Stimulated activated CD4-positive, alpha-beta T cell treated with anti-CD3 and anti-CD28 coated beads, TNF-alpha, amount 100 ng/mL, for 4 hours (primary cell): ENCODE measurements at places on chromosomes 6 and 20.

DNA sequence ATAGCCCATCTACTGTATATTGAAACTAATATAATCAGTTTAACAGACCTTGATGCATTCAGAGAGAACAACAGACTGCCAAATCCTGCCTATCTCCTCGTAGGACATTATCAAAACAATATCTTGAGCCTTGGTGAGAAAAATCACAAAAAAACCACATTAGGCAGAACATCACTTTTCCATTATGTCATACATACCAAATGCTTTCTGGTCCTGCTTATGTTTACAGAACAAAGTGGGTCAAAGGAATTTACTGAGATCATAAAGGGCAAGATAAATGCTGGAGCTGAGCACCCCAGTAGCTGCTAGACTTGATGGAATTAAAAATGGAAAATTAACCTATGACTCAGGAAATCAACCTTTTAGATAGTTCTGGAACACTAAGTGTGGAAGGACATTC is 195.3 kb upstream of the KCNK16 start:
- DNase-seq = no peak

DNA sequence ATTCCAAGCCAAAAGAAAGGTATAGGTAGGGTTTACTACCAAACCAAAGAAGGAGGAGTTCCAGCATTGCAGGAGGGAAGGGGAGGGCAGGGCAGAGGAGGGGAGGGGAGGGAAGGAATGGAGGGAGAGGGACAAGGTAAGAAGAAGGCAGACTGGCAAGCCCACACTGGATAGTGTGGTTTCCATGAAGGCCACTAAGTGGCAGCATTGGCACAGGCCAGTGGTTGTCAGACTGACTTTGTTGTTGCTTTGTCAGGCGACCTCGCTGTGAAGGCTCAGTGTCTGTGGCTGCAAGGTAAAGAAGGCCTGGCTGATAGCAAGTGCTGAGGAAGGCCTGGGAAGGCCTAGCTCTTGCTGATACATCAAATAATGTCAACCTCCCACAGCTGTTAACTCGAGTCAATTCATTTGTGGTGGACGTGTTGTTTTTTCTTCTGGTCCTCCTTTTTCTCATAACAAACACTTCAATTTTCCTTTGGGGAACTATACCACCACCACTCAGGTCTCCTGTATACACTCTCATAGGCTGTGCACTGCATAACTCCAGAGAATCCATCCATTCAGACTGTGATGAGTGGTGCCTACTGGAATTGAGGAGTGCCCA is 7.7 kb upstream of the ZNF334 start:
- DNase-seq = no peak

DNA sequence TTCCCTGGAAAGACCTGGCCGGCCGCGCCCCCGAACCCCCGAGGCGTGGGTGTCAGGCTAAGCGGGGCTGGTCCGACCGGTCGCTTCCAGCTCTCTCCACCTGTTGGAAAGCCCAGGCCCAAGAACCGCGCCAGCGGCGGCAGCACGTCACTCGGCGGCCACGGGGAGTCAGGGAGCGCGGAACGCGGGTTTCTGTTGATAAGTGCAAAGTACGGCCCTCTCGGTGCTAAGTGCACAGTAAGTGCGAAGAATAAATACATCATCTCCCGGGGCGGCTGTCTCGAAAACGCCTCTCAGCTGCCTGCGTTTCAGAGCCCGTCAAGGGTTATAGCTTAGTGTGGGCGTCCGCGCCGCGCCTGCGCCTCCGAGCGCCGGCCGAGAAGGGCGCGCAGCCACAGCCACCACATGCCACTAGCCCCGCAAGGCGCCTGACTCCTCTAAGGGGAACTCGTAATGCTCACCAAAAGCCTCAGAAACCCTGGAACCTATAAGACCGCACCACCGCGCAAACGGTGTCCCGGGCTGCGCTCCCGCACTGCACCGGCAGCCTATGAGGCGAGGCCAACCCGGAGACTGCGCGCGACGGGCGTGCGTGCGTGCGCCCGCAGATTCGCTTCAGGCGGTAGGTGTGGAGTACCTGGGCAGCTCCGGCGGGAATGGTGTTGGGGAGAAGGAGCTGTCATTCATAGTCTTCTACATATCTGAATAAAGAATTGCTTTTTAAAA is 9.2 kb upstream of the TBX18 start:
- no peak for DNase-seq

DNA sequence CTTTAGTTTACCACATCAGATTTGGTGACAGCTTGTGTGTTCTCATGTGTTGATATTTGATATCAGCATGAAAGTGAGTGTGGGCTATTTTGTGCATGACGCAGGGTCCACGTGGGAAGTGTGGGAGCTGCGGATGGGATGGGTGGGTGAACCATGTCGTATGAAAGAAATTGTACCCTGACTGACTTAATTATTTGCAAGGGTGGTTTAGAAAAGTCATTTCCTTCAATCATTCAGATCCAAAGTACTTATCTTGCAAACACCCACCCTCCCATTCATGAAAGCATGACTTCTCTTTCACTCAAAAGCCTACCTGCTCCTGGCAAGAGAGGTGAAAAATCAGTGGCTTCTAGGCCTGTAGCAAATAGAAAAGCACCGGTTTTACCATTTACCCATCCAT is 91.8 kb upstream of the BACH2 start:
- no peak for DNase-seq

GRCh38 chr6:16257999-16258708 is 19.8 kb downstream of the GMPR start:
- DNase-seq = no peak

DNA sequence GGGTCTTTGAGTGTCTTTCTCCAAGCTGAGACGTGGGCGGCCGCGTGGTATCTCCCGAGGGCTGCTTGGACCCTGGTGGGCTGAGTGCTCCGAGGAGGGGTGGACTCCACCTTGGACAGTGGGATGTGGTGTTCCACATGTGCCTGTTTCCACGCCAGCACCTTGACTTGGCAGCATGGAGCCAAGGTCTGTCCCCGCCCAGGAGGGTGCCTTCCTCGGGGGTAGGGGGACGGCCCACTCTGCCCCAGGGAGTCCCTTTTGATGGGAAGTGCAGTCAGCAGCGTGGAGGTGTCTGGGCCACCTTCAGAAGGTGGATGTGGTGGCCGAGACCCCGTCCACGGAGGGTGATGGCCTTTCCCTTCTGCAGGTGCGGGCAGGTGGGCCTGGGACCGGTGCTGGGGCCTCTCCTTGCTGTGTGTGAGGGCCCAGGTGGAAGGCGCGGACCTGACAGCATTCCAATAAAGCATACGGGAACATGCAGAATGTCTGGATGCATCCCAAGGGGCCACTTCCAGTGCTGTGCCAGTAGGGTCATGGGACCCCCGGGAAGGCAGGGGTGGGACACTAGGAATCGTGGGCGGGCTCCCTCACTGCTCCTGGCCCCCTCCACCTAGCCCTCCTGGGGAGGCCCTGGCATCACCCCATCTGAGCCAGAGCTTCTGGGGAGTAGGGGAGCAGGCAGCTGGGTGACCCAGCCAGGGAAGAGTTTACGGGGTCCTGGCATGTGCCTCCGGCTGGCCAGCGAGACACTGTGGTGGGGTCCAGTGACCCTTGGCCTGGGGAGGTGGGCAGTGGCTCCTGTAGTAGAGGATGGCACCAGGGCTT is 3.5 kb upstream of the COL20A1 start:
- DNase-seq = no peak
